ENCODE measurements at places on chromosomes 11 and 22. TPM values are rescaled to one million over a fixed set of nuclear protein-coding genes. Genes with fewer than 3 reads are reported as not detected.

Gene LARGE2
- not detected for total RNA-seq

GRCh38 chr11:78453140-78453935, 35.7 kb upstream of the GAB2 start:
- no peak for DNase-seq

Gene ALDH3B2
- not detected for total RNA-seq

DNA sequence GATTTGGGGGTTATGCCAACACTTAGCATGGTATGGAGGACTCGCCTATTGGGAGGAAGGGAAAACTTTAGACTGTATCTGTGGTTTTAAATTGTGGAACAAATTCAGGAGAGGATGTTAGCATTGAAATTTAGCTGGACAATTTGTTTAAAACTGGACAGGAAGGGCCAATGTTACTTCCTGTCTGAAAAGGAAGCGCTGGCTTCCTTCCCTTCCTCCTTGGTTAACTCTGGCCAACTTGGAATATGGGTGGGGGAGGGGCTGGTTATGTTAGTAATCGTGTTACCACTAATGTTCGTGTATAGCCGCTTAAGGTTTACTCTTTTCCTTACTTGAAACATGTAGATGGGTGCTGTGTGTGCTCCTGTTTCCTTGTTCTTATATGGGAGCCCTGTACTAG, 13.9 kb downstream of the CTNND1 start:
- peak; percentile 14 for DNase-seq

Gene TBX1
- total RNA-seq, result 1.6 TPM

Gene GAL3ST3
- total RNA-seq, result not detected

GRCh38 chr11:126257764-126258163, 10.9 kb downstream of the SRPRA start:
- DNase-seq, result peak; percentile 71

DNA sequence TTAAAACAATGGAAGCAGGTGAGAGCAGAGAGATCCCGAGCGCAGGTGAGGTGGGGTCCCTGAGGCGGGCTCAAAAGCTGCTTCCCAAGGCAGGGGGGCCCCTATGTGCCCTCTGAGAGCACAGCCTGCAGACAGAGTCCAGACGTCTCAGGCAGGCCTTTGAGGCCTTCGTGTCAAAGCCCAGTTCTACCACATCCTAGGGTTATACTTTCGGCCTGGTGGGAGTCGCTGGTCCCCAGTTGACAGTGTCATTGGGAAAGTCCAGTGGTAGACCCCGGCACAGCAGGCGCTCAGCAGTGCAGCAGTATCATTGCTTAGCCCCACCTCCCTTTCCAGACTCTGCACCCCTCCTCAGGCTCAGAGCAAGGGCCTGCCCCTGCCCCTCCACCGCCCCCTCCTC, 9.1 kb downstream of the LINC01488 start:
- no peak for DNase-seq

DNA sequence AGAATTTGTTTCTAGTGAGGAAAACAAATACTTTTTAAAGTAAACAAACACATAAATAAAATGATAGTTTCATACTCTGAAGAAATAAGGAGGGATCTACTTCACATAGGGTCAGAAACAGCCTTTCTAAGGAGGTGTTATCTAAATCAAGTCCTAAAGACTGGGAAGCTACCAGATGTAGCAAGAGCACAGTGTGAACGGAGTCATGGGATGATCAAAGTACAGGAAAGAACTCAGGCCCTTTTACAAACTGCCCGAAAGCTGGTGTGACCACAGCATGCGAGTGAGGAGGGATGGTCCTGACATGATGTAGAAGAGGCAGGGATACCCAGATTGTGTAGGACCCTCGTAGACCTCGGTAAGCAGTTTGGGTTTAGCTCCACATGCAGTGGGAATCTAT, 102.8 kb downstream of the ARHGAP32 start:
- no peak for DNase-seq

GRCh38 chr11:106275151-106275550, 197.7 kb downstream of the AASDHPPT start:
- peak; percentile 38 for DNase-seq

- DNase-seq, result peak; percentile 65
Measured at GRCh38 chr11:77821349-77821851, 456 bp downstream of the AAMDC start.

Gene FGF4
- total RNA-seq, result not detected

DNA sequence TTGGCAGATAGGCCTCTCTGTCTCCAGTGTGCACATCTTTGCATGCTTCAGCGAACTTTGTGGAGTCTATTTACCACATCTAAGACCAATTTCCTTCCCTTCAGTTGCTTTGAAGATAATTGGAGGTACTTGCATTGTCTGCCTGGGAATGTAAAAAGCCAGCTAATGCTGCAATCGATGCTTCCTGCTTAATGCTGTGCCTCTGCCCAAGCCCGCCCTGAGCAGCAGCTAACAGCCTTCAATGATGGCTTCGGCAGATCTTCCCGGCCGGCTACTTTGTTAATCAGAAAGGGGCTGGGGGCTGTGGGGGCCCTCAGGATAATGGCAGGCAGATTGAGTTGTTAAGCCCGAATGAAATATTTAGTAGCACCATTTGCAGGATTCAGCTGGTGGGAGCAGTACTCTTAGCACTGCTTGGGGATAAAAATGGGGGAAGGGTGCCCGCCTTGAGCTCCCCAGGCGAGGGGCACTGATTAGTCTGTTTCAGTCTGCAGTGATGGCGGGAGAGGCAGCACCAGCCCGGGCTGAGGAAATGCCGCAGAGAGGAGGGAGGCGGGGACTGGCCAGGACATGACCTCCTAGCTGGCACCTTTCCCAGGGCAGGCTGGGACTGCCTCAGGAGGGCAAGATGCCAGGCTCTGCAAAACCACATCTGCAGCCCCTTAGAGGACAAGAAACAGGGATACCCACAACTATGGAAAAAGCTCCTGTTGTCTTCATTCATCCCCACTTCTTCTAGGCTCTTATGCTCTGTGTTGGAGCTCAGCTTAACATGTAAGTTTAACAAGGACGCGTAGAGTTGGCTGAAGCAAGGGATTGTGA, 460.0 kb downstream of the BUD13 start:
- peak; percentile 1 for DNase-seq

Gene SLC22A9
- total RNA-seq, result not detected

DNA sequence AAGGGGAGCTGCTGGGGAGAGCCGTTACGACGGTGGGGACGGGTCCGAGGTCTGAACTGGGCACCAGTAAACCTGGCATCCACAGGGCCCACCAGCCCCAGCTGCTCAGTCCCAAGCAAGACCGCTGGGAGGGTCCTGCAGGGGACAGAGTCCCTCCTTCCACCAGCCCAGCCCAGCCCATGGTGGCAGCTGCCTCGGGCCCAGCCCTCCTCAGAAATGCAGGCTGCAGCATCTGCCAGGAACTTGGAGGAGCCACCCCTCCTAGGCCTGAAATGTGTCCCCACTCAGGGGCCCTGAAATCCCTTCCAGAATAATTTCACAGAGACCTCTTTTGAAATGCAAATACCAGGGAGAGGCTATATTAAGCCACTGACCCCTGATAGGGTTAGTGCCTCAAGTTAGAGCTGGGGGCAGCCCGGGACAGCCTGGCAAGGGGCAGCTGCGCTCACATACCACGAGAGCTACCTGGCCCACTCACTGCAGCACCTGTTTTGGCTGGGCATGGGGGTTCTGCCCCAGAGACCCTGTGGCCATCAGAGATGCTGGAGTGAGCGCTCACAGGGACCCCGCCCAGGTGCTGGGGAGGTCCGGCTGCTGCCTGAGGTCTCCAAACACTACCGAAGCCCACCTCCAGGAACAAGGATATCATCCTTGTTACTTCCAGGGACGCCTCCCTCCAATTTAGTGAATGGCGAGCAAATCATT, 53.1 kb downstream of the CELSR1 start:
- DNase-seq, result no peak

DNA sequence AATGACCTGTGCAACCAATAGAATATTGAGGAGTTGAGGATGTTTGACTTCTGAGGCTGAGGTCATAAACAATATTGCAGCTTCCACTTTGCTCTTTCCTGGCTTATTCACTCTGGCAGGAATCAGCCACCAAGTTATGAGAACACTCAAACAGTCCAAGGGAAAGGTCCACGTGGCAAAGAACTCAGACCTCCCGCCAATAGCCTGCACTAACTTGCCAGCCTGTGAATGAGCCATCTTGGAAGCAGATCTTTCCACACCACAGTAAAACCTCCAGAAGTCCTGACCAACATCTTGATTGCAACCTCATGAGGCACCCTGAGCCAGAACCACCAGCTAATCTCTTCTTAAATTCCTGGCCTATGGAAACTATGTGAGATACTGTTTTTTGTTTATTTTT, 22.7 kb upstream of the PICALM start:
- peak; percentile 93 for DNase-seq

DNA sequence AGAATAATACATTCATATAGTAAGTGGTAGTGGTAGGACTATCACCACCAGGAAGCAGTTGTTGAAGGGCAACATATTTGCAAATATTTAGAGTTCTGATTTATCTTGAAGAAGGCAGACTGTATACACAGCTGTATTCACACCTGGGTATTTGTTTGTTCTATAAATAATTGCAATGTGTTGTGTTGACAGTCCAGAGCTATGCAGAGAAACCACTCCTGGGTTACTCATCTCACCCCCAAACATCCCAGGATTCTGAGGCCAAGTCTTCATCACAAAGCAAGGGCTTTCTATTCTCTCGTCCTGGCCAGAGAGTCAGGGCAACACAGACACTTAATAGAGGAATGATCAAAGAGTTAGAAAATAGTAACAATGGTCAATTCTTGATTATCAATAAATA, 102.1 kb upstream of the FAT3 start:
- DNase-seq, result peak; percentile 4

DNA sequence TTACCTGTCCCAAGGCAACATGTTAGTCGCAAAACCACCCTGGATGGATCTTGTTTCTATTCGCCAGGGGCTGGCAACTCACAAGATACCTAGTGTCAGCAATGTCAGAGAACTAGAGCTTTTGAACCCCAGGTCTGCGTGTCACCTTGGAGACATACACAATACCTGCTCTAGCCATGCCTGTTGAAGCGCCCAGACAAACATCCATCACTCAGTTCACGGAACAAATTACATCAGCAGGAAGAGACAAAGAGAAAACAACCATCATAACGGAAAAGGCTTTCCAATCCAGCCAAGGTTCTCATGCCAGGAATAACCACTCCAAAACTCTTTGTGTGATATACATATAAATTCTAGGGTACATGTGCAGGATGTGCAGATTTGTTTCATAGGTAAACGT, 2.2 kb downstream of the CD59 start:
- DNase-seq, result peak; percentile 39

GRCh38 chr11:114262681-114263512, 33.3 kb upstream of the NNMT start:
- peak; percentile 80 for DNase-seq

Gene MAJIN
- not detected for total RNA-seq

Gene DCHS1
- total RNA-seq, result 5.8 TPM

DNA sequence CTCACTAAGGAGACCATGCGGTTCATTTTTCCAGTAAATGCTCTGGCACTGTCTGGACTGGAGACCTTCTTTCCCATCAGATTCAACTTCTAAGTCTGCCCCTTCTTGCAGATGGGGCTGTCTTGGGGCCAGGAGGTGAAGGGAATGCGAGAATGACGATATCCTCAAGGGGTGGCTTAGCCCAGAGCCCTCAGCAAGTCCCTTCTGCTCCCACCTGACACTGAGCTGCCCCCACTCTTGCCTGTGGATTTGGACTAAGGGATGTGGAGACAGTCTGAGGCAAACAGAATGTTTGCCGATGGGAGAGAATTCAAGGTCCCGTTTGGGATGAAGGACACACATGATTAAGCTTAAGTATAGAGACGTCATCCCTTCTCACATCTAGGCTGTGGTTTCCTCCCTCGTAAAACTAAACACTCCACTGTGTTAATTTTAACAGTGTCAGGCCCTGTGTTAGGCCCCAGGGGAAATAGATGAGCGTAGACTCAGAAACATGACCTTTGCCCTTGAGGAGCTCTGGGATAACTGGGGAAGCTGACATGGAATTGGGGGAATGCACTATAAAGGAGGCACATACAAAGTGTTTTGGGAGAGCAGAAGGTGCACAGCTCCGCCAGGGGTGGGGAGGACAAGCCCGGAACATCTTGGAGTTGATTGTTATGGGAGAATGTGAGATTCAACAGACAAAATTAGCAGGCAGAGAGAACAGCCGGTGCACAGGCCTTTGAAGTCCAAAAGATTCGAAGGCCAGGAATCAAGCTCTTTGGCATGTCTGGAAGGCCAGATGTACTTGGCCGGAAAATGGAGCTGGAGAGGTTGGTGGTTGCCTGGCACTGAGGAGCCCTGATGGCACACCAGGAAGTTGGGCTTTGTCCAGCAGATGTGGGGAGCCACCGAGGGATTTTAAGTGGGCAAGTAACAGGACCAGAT, 71.6 kb downstream of the ST3GAL4 start:
- DNase-seq, result no peak

- no peak for DNase-seq
Measured at GRCh38 chr11:75510004-75510722, 15.6 kb downstream of the GDPD5 start.

Gene CARS1
- 125 TPM for total RNA-seq

Gene KRTAP5-4
- total RNA-seq, result not detected

DNA sequence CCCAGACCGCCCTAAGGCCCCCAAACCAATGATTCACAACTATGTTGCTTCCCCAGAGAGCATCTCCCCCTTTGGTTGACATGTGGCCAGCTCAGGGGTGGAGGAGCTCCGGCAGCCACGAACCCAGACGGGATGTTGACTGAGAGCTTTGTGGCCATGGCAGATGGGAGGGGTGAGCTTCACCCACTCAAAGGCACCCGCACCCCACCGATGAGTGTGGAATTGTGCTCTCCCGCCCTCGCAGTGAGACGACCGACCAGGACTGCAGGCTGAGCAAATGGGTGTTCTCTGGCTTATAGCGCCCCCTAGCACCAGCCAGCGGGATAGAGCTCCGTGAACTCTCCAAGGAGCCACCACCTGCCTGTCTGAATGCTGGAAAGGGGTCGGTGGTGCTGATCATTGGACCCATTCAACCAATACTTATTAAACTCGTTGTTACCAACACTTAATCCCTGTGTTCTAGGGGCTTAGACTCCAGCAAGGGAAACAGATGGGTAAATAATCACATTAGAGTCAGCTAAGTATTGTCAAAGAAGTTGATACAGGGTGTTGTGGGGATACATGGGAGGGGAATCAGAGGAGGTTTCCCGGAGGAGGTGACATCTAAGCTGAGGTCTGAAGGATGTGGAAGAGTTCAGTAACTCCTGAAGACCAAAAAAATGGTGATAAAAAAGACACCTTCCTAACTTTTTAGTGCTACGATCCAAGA, 4.5 kb upstream of the TIMP3 start:
- DNase-seq, result peak; percentile 94

- DNase-seq, result no peak
Measured at GRCh38 chr22:39243439-39244135, 1.2 kb downstream of the PDGFB start.
